ENCODE measurements at places on chromosomes 4 and X.

DNA sequence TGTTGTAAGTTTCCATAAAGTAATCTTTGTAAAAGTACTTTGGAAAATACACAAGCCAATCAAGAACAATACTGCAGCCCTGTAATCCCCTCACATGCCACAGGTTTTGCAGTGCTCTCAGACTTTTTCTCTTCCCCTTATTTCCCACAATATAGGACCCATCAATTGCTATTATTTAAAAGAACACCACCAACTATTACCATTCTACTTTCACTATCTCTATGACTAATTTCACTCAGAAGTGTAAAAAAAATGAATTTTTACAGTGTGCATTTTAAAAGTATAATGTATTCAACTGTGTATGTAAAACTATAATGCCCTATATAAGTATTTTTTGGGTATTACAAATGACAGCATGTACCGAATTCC is 1.7 kb downstream of the ATP8A1 start:
- no peak for DNase-seq

- peak; percentile 89 for DNase-seq
Measured at GRCh38 chr4:127880763-127881562, at the start of gene PLK4. Gene PLK4 (plus strand): TSS chr4:127880893. CDS start chr4:127881135, 242 bp downstream.

DNA sequence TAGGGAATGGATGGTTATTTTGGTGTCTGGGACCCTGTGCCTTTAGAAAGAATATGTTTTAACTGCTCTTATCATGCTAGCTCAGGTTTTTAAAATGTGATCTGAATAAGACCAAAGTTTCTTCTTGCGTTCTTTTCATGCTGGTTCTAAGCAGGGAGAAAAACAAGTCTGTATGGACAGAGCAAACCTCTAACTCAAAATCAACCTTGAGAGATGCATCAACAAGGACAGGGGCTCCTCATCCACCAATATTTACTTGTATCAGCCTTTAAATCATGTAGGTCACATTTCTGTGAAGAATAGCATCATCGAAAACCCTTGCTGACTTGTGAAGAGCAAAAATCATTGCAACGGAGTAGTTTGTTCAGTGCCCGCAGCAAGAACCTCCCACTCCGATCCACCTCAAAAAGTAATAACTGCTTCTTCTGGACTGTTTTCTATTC is 1.2 kb downstream of the ATP10D start:
- no peak for DNase-seq

GRCh38 chr4:1207603-1208265 is 35.4 kb upstream of the SPON2 start:
- DNase-seq, result peak; percentile 77

GRCh38 chr4:143381189-143382118 is 44.8 kb downstream of the GAB1 start:
- no peak for DNase-seq

DNA sequence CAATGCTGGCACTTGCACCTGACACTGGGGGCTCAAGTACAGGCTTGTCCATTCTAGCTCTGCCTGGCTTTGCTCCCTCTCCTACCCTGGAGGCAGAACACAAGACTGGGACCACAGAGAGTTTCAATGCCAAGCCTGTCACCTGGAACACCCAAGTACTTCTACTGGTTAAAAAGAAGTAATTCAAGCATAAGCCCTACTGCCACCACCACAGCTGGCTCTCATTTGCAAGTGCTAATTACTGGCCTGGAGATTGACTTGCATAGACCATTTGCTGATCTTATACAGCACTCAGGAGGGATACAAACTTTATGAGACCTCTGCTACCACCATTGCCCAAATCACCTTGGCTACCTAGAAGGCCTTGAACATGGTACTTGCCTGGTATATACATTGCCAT is 1550.9 kb downstream of the C4orf33 start:
- peak; percentile 1 for DNase-seq

- peak; percentile 64 for DNase-seq
Measured at GRCh38 chr4:11487139-11487538, 58.4 kb upstream of the HS3ST1 start.

DNA sequence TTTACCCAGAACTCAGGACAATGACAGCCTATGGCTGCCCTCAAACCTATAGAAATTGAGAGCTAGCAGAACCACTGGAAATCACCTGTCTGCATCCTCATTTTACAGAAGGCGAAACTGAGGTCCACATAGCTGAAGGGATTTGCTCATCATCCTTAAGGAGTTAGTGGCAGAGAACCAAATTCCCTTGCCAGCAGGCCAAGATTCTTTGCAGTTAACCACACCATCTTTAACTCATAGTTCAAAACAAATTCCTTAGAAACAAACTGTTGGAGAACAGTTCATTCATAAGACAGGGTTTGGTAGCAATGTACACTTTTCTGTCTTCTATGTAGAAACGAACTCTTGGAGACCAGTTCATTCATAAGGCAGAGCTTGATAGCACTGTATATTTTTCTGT is 37.9 kb upstream of the RAP2C start:
- no peak for DNase-seq

Data from NCI-H524 (cell line).